ENCODE measurements at places on chromosomes 11 and 22.

DNA sequence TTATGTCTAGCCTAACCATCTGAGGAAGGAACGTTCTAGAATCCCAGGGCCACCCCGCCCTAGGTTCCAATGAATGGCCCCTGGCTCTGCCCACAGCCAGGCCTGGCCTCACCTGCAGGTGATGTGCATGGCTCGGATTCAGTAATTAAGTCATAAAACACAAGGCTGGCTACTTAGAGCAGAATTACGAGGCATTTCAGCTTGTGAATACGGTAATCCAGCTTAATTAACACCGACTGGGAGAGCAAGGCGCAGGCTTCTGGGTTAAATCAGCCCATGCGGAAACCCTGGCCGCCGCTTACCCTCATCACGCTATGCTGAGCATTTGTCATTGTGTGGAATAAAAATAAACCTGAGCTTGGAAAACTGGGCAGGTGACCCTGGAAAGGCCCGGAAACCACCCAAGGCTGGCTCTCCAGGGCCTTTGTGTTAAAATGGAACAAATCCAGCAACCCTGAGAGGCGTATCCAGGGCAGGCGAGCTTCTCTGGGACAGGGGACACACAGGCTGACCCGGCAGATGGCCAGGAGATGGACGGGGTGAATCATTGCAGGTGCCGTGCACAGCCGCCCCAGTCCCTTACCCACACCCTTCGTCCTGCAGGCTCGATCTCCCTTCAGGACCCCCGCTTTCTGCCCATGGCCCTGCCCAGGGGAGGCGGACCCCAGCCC is 220.2 kb downstream of the CTTN start:
- no peak for DNase-seq

- DNase-seq: no peak
Measured at GRCh38 chr11:102147015-102147414, 36.8 kb downstream of the YAP1 start.

DNA sequence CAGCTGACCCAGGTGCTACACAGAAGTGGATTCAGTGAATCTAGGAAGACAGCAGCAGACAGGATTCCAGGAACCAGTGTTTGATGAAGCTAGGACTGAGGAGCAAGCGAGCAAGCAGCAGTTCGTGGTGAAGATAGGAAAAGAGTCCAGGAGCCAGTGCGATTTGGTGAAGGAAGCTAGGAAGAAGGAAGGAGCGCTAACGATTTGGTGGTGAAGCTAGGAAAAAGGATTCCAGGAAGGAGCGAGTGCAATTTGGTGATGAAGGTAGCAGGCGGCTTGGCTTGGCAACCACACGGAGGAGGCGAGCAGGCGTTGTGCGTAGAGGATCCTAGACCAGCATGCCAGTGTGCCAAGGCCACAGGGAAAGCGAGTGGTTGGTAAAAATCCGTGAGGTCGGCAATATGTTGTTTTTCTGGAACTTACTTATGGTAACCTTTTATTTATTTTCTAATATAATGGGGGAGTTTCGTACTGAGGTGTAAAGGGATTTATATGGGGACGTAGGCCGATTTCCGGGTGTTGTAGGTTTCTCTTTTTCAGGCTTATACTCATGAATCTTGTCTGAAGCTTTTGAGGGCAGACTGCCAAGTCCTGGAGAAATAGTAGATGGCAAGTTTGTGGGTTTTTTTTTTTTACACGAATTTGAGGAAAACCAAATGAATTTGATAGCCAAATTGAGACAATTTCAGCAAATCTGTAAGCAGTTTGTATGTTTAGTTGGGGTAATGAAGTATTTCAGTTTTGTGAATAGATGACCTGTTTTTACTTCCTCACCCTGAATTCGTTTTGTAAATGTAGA is 1.7 kb downstream of the MALAT1 start:
- no peak for DNase-seq

- DNase-seq: no peak
Measured at GRCh38 chr11:114073007-114073827, 13.7 kb downstream of the ZBTB16 start.

DNA sequence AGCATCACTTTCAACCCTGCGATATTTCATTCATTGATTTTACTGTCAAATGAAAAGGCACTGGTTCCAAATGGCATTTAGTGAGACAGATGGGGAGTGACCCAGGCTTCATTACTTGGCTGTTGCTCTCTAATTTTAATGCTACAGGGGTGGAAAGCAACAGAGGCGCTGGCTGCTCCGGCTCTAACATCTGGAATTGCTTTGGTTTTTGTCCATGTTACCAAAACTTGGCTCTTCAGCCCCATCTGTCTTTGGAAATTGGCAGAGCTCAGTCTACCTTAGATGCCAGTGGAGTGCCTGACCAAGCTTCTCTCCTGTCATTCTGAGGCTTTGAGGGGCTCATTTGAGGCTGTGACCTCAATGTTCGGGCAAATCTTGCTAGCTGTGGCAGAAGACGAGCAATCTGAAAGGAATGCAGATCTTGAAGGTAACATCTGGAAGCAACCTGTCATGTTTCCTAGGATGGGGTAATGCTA is 409.5 kb upstream of the SYN3 start:
- no peak for DNase-seq

DNA sequence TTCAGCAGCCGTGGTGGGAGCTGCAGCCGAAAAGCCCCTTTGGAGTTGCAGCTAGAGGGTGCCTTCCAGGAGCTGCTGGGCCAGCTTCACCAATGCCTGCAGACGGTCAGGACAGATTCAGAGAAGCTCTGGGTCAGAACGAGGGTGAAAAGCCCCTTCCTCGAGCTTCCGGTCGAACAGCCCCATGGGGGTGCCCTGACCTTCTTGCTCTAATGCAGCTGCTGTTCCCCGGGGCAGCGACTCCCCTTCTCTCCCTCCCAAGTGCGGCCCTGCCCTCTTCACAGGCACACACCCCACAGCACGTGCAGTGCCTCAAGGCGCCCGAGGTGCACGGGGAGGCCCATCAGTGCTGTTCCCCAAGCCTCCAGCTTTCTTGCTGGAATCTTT is 9.6 kb upstream of the IFITM3 start:
- no peak for DNase-seq

- no peak for DNase-seq
Measured at GRCh38 chr11:34792814-34793258, 123.3 kb downstream of the APIP start.

- no peak for DNase-seq
Measured at GRCh38 chr11:77710358-77710757, 72.8 kb upstream of the CLNS1A start.

Measured in stimulated activated CD8-positive, alpha-beta memory T cell treated with anti-CD3 and anti-CD28 coated beads, Interleukin-2, amount 100 ng/mL, for 48 hours (primary cell).